Activated T-helper 1 cell treated with Interleukin-2 at 50 U/mL for 16 hours (primary cell): ENCODE measurements at places on chromosomes 1 and 21.

- no peak for DNase-seq
Observed at GRCh38 chr1:21261551-21262292, 28.5 kb downstream of the ECE1 start.

- no peak for DNase-seq
Observed at GRCh38 chr21:44992608-44993031, 52.8 kb downstream of the SLX9 start.

DNA sequence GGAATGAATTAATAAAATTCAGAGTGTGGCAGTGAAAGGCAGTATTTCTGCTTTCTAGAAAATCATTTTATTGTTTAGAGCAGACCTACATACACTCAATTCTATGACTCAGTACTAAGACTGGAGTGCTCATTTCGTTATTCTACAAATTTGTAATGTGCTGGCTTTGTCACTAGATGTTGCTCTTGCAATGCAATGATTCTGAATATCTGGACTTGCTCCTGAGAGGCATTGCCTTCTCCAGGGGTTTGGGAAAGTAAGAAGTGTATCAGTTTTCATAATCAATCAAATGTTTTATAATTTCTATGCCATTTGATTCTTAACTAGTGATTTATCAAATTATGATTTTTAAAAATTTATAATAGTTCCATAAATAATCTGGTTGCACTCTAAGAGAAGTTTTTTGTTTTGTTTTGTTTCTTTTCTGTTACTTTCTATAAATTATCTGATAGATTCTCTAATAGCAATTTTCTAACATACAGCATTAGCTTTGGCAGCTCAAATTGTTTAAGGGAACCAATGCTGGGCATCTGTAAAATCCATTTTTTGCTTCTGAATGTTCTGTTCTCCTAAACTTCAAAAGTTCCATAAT is 280.5 kb upstream of the SGIP1 start:
- no peak for DNase-seq

GRCh38 chr1:66355756-66356155 is 178.2 kb upstream of the SGIP1 start:
- no peak for DNase-seq

- DNase-seq, result no peak
Observed at GRCh38 chr1:206606867-206607266, 5.4 kb downstream of the EIF2D start.

- DNase-seq, result no peak
Observed at GRCh38 chr1:97907886-97908285, 12.9 kb downstream of the DPYD start.

DNA sequence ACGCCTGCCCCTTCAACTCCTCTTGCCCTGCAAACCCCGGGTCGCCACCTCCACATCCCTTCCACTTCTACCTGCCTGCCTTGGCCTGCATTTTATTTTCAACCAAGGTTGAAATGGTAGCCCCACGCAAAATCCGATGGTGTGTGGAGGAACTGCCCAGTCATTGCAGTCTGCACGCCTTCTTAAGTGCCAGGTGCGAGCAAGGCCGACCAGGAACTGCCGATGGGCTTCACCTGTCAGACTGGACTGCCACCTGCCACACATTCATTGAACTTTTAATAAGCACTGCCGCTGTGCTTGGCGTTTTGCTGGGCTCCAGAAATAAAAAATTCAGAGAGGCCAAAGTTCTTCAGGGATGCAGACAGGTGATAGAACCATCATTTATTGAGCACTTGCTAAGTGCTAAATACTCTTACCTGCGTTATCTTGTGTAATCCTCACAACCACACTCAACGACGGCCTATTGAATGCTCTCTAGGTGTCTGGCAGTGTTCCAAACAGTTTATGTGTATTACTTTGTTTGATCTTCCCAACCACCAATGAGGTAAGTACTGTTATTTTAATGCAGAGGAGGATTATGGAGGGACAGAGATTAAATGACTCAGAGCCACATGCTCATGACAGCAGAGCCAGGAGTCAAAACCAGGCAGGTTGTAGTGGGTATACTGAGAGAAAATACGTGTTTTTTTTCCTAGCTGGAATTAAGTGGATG is 36.2 kb downstream of the CACHD1 start:
- DNase-seq, result no peak

DNA sequence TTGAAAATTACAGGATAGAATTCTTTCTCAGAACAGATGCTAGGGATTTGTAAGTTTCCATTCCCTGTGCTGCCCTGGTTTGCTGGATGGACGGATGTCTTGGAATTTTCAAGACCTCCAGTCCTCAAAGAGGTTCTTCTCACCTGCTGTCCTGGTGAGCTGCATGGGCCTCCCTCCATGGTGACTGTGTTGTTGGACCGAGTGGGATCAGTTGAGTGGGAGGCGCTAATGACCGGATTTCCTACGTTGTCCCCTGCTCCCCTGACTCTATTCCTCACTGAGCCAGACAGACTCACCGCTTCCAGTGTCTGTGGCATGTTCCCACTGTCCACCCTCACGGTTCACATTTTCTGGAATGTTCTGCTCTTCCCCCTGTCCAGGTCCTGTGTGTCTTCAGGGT is 229.8 kb downstream of the CAMTA1 start:
- no peak for DNase-seq

DNA sequence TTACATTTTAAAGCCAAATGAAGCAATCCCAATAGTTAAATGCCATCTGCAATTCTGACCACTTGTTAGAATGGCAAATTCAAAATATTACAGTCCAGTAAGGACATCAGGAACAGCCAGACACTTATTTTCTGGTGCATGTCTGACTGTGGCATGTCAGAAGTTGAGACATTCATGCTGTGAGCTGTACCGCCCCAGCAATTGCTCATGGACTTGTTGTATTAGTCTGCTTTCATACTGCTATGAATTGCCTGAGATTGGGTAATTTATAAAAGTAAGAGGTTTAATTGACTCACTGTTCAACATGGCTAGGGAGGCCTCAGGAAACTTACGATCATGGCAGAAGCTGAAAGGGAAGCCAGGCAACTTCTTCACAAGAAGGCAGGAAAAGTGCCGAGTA is 19.1 kb downstream of the DDAH1 start:
- DNase-seq, result no peak

GRCh38 chr1:17233675-17234320 is 15.1 kb upstream of the PADI3 start:
- no peak for DNase-seq

- no peak for DNase-seq
Observed at GRCh38 chr1:3664700-3665375, 12.5 kb downstream of the TP73 start.

GRCh38 chr1:70635868-70636267 is 224.8 kb downstream of the CTH start:
- DNase-seq, result no peak

DNA sequence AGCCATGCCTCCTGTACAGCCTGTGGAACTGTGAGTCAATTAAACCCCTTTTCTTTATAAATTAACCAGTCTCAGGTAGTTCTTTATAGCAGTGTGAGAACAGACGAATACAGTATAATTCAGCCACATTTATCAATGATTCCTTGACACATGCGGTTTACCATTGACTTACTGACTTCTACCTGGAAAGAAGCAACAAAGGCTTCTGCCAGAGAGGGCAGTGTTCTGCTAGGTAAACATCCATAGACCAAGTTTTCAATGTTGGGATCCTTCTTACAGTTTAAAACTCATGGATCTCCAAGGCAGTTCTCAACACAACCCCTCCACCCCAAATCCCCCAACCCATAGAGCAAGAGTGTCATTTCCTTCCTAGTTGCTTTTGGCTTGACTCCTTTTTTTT is 150.6 kb downstream of the ZNF648 start:
- DNase-seq, result no peak

- DNase-seq, result no peak
Observed at GRCh38 chr1:235802573-235803346, 63.9 kb downstream of the LYST start.

DNA sequence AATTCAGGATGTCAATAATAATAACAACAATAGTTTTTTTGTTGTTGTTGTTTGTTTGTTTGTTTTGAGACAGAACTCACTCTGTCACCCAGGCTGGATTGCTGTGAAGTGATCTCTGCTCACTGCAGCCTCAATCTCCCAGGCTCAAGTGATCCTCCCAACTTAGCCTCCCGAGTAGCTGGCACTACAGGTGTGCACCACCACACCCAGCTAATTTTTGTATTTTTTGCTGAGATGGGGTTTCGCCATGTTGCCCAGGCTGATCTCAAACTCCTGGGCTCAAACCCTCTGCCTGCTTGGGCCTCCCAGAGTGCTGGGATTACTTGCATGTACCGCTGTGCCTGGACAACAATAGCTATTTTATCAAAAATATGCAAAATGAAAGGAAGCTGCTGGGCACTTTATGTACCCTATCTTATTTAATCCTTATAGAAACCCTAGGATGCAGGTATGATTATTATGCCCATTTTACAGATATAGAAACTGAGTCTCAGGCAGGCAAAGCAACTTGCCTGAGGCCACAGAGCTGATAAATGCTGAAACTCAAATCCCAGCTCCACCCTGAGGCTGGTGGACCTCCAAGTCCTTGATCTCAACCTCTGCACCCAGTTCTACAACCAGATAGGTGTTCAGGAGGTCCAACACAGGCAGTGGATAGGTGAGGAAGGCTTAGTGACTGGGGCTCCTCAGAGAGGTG is 57.4 kb upstream of the CTPS1 start:
- no peak for DNase-seq

- DNase-seq, result no peak
Observed at GRCh38 chr1:187471555-187471954, 642.8 kb downstream of the PLA2G4A start.

GRCh38 chr1:226738995-226739695 is at the start of gene ITPKB:
Gene ITPKB, minus strand, starts transcription at chr1:226739282. Its CDS starts 1,824 bp downstream, at chr1:226737458.
- DNase-seq, result peak; percentile 52

GRCh38 chr1:37978541-37978940 is 11.3 kb downstream of the SF3A3 start:
- no peak for DNase-seq
